Fibroblast of skin of right quadriceps (primary cell): ENCODE measurements at places on chromosomes 4 and X.
A peak's percentile ranks its signal among the peaks of the same experiment; 100 is the strongest.

DNA sequence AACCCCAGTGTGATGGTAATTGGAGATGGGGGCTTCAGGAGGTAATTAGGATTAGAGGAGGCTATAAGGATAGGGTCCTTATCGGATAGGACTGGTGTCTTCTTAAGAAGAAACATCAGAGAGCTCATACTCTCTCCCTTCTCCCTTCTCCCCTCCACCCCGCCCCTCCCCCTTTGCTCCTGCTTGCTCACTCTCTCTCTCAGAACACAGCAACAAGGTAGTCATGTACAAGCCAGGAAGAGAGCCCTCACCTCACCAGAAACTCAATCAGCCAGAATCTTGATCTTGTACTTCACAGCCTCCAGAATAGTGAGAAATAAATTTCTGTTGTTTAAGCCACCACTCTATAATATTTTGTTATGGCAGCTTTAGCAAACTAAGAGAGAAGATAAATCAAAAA lies 4.5 kb downstream of the DDX60L start:
- peak; percentile 11 for DNase-seq

DNA sequence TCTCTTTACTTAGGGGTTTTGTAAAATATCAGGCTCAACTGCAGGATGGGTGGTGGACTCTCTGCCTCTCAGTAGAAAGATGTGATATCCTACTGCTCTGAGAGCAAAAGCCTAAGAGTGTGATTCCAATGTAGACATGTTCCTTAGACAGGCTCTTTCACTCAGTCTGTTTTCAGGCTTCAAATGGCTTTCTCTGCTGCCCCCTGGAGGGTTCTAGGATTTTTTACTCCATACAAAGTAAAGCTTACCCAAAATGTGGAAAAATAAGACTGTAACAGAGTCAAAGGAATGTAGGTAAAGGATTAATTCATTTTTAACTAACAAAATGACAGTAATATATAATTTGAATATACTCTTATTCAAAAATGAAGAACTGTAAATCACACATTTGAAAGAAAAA lies 32.1 kb downstream of the ZGRF1 start:
- DNase-seq: peak; percentile 54

DNA sequence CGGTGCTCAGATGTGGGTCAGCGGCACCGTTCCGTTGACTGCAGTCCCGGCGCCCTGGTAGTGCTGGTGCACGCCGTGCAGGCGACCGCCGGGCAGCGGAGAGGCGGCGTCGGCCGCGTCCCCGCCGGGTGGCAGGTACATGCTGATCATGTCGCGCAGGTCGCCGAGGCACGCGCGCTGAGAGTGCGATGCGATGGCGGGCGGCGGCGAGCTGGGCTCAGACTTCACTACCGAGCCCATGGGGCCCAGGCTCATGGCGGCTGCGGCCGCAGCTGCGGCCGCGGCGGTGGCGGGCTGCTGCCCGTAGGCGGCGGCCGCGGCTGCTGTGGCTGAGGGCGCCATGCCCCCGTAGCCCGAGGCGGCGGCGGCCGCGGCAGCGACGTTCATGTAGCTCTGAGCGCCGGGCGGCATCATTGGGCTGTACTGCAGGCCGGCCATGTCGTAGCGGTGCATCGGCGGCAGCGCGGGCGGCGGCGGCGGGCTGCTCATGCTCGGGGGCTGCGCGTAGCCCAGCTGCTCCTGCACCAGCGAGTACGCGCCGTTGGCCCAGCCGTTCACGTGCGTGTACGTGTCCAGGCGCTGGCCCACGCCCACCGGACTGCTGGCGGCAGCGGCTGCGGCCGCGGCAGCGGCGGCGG lies 1.0 kb downstream of the SOX3 start:
- DNase-seq: peak; percentile 3

GRCh38 chrX:48779399-48779798 lies 7.0 kb upstream of the GATA1 start:
- no peak for DNase-seq

- DNase-seq: peak; percentile 95
These were observed 12.8 kb upstream of the BOD1L1 start for GRCh38 chr4:13640149-13640940.

- peak; percentile 31 for DNase-seq
These were observed 30.0 kb upstream of the HUWE1 start for GRCh38 chrX:53716328-53717088.

DNA sequence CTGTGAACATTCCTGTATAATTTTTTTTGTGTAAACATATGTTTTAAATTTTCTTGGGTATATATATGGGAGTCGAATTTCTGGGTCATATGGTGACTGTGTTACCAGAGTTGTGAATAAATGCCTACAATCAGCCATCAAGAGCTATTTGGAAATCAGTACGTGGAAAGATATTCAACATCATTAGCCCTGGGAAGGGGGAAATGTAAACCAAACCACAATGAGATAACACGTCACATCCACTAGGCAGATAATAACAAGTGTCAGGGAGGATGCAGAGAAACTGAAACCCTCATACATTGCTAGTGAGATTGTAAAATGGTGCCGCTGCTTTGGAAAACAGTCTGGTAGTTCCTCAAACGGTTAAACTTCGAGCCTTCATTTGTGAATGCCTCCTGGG lies 43.9 kb downstream of the LUZP4 start:
- DNase-seq: no peak

DNA sequence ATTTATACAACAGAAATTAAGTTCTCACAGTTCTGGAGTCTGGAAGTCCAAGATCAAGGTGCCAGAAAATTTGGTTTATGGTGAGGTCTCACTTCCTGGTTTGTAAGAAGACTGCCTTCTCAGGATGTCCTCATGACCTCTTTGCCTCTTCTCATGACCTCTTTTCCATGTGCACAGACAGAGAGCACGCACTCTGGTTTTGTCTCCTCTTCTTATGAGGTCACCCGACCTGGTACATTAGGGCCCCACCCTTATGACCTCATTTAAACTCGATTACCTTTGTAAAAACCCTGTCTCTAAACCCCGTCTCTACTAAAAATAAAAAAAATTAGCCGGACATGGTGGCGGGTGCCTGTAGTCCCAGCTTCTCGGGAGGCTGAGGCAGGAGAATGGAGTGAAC lies 155.9 kb downstream of the KIT start:
- no peak for DNase-seq
